ENCODE measurements at places on chromosomes 11 and 22.

GRCh38 chr22:37633625-37634416 is 5.6 kb upstream of the SH3BP1 start:
- peak; percentile 95 for DNase-seq

GRCh38 chr11:10392095-10393079 is 62.7 kb upstream of the AMPD3 start:
- DNase-seq: no peak

- no peak for DNase-seq
Measured at GRCh38 chr22:18057568-18058209, 20.1 kb upstream of the PEX26 start.

GRCh38 chr11:31995525-31996094 is 95.3 kb upstream of the RCN1 start:
- DNase-seq: no peak

GRCh38 chr22:49155039-49155769 is 672.5 kb downstream of the BRD1 start:
- DNase-seq: peak; percentile 52

DNA sequence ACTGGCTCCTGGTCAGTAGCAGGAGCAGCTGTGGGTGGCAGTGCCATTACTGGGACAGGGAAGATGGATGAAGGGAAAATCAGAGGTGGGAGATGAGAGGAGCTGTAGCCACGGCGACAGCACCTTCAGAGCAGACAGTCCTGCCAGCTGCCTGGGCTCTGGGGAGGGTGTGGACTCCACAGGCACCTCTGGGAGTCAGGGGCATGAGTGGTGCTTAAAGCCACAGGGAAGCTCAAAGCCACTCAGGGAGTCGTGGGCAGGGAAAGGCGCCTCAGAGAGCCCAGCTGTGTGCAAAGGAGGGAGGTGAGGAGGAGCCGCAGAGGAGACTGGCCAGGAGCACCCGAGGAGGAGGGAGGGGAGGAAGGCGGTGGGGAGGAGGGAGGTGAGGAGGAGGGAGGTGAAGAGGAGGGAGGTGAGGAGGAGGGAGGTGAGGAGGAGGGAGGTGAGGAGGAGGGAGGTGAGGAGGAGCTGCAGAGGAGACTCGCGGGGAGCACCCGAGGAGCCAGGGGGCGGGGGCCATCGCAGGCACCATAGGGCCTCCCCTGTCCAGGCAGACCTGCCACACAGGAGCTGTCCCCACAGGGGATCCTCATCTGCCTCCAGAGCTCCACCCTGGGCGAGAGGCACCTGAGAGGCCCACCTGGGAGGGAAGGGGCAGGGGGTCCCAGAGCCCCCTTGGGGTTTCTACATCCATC is 977.6 kb downstream of the BRD1 start:
- no peak for DNase-seq

DNA sequence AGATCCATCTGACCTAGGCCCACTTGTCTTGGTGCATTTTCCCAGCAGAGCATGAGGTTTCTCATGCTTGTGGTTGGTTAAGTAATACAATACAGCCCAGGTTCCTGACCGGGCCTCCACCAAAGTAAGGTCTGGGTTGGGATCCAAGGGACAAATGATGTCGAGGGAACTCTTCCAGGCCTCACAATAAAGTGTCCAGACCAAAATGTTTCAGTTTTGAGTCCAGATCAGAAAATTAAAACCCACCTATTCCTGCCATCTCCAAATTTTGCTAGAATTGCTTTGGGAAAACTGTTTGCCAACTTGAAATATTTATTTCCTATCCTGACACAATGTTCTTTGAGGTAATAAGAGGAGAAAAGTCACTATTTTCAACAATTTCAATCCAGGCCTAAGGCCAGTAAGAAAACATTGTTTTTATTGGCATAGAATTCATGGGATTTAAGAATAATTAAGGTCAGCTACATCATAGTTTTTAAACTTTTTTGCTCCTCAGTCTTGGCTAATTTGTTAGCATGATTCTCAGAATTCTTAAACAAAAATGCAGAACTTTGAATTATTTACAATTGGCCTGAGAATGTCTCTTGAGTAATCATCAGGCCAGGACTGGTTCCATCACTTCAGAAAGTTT is 51.4 kb downstream of the ME3 start:
- DNase-seq: no peak

DNA sequence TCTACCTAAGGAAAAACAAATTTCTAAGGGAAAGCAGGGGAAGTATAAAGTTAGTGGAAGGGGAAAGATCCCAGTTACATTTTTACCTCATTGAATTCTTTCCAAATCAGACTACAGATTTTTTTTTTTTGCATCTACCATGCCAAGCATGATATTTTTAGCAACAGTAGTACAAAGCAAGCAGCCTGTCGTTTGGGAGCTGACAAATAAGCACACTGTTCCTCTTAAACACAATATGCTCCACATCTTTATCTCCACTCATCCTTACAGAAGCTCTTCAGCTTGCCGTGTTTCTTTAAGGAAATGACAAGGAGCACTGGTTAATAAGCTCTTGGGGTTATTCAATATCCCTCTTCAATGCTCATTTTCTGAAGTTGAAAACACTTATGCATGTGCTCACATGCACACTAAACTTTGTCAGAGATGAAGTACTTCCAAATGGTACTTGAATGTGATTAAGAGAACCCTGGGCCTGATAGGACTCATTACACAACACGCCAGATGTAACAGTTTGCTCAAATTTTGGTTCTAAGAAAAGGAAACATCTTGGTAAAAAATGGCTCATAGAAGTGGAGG is 53.8 kb downstream of the PAX6 start:
- no peak for DNase-seq

Measured in left forelimb (tissue), 1 donor.